ENCODE measurements at places on chromosomes 4 and X.

- no peak for DNase-seq
These were observed 11.7 kb upstream of the TENM3 start for GRCh38 chr4:182231496-182231895.

DNA sequence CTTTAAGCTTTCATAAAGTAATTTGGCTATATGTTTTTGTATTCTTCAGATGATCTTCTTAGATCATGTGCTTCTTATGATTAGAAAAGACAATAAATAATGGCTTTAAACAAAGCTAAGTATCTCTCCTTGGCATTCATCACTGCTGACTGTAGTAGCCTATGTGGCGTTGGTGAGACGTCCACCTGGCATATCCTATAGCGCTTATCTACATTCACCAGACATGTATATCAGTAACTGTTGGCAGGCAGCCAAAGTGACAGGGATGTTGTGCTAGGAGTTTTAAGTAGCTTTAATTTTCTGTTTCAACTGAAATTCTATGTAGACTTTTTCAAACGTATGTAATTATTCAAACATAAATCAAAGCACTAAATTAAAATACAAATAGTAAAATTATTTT is 276.4 kb downstream of the IL15 start:
- DNase-seq = no peak

- DNase-seq = no peak
These were observed 164.9 kb downstream of the MAML3 start for GRCh38 chr4:139988863-139989765.

GRCh38 chrX:123167621-123168020 is 16.5 kb upstream of the GRIA3 start:
- DNase-seq = no peak

- DNase-seq = no peak
These were observed 99.7 kb upstream of the ENPP6 start for GRCh38 chr4:184317234-184317918.

DNA sequence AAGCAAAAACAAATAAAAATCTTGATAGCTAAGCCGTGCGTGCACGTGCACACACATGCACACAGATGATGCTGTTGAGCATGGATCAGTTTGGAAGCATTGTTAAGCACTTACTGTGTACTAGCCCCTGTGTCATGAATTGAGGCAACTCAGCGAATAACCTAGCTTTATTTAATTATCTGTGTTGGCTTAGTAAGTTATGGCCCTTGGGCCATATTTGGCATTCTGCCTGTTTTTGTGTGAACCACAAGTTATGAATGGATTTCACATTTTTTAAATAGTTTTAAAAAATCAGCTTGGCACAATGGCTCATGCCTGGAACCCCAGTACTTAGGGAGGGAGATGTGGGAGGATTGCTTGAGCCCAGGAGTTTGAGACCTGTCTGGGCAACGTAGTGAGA is 113.6 kb upstream of the CBLL2 start:
- DNase-seq = no peak

Data from NCI-H187 treated with DMSO at 0.1 percent for 48 hours (cell line).